ENCODE measurements at places on chromosomes 2 and 18.

DNA sequence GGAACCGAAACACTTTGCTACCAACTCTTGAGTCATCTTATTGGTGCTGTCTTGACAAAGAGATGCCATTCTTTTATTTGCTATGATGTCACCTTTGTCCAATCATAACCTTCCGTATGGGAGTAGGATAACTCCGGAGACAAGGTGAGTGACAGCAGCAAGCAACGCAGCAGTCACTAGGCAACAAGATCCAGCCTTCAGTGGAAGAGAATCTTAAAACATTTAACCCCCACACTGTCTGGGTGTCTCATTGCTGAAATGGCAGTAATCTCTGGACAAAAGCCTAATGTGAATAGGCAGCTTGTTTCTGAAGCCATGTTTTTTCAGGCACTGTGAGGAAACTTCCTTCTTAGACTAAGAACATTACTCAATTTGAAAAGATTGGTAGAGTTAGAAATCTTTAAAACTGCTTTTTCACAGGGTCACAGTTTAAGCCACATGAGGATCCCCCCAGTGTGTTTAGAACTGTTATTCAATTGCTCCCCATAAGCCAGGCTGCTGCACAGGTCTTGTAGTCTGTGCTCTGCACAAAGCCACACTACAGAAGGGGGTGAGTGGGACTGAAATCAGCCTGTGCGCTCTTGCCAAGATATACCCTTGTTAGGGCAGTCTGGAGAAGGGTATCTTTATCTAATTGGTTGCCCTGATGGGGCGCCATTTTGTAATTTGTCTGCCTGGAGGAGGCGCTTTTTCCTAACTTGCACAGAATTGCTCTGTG is 131.5 kb upstream of the STON1 start:
- H3K4me1 ChIP-seq: no peaks in the 10 kb centered on the region
- no peaks in the 10 kb centered on the region for H3K27me3 ChIP-seq
- H3K4me3 ChIP-seq: no peak overlapping the region
- DNase-seq: no peak
- H3K27ac ChIP-seq: no peak overlapping the region

DNA sequence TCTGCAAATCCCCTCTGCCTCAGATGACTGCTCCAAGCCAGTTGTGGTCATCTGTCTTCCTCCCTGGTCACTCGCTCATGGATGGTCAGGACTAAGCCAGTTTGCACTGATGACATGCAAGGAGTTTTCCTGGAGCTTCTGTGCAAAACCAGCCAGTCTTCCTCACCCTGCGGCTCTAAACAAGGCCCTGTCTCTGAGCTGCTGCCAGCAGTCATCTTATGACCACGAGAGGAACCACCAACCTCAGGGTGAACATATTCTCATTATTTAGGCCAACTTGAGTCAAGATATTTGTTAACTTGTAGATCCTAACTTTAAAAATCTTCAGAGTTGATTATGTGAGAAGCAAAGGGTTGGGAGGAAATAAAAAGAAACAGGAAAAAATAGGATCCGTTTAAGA is 119.9 kb upstream of the CAB39 start:
- no peak overlapping the region for H3K27ac ChIP-seq
- no peaks in the 10 kb centered on the region for H3K36me3 ChIP-seq
- DNase-seq: no peak
- H3K27me3 ChIP-seq: peaks cover 2% of the 10 kb centered on the region
- H3K4me1 ChIP-seq: no peaks in the 10 kb centered on the region

- H3K27me3 ChIP-seq: no peaks in the 10 kb centered on the region
- H3K4me1 ChIP-seq: peaks cover 48% of the 10 kb centered on the region
- no peak for DNase-seq
- no peak overlapping the region for H3K4me3 ChIP-seq
- H3K27ac ChIP-seq: no peak overlapping the region
Measured at GRCh38 chr2:159608723-159609308, 7.5 kb downstream of the BAZ2B start.

DNA sequence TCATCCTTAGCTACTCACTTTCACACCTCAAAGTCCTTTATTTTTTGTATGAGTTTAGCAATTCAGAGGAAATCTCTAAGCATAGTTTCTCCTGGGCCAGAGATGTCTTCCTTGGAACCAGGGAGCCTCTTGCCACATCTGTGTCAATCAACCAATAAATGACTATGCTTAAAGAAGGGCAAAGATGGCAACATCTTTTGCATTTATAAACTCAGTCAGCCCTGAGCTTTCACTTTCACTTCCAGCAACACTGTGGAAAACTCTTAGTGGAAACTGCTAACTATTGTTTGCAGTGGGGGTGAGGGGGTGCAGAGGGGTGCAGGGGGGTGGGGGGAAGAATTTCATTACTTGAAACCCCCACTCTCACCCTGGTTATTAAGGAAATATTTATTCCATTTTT is 3.4 kb downstream of the ACVR1C start:
- peaks cover 14% of the 10 kb centered on the region for H3K4me1 ChIP-seq
- no peaks in the 10 kb centered on the region for H3K27me3 ChIP-seq
- H3K27ac ChIP-seq: no peak overlapping the region
- H3K36me3 ChIP-seq: no peaks in the 10 kb centered on the region
- no peak overlapping the region for H3K4me3 ChIP-seq

DNA sequence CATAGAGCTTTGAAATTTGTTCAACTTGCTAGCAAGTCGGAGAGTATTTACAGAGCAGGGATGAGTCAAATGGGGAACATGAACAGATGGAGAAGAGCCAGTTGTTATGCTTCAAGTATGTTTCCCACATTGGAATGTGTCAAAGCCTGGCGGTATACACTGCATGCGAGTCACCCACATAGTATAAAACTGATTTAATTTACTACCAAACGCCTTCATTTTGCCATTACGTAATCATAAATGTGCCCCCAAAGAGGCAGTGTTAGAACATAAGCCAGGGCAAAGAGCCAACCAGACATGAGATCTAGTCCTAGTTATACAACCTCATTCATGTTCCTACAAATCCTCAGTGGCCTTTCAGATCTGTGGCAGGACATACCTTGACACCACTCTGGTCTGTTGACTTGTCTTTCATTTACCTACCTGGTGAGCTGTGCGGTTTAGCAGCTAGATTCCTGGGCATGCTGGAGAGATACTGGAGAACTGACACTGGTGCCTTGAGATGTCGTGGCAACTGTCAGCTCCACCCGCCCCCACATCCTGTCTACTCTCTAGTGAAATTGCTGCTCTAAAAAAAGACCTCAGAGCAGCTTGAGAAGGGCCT is 21.7 kb upstream of the NRP2 start:
- no peak for DNase-seq
- H3K27me3 ChIP-seq: no peaks in the 10 kb centered on the region
- peaks cover 46% of the 10 kb centered on the region for H3K4me1 ChIP-seq
- no peak overlapping the region for H3K4me3 ChIP-seq
- no peaks in the 10 kb centered on the region for H3K36me3 ChIP-seq

- no peak overlapping the region for H3K4me3 ChIP-seq
- no peaks in the 10 kb centered on the region for H3K27me3 ChIP-seq
- no peaks in the 10 kb centered on the region for H3K36me3 ChIP-seq
- no peaks in the 10 kb centered on the region for H3K4me1 ChIP-seq
Measured at GRCh38 chr18:54888933-54889332, 60.7 kb downstream of the RAB27B start.

DNA sequence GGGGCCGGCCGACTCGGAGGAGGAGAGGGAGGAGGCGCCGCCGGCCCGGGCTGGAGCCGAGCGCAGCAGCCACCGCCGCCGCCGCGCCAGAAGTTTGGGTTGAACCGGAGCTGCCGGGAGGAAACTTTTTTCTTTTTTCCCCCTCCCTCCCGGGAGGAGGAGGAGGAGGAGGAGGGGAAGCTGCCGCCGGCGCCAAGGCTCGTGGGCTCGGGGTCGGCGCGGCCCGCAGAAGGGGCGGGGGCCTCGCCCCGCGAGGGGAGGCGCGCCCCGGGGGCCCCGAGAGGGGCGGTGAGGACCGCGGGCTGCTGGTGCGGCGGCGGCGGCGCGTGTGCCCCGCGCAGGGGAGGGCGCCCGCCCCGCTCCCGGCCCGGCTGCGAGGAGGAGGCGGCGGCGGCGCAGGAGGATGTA is 316 bp downstream of the CRIM1 start:
- DNase-seq: no peak
- peak overlapping the region; percentile 91 for H3K27ac ChIP-seq
- no peaks in the 10 kb centered on the region for H3K27me3 ChIP-seq
- peak overlapping the region; percentile 68 for H3K4me3 ChIP-seq

DNA sequence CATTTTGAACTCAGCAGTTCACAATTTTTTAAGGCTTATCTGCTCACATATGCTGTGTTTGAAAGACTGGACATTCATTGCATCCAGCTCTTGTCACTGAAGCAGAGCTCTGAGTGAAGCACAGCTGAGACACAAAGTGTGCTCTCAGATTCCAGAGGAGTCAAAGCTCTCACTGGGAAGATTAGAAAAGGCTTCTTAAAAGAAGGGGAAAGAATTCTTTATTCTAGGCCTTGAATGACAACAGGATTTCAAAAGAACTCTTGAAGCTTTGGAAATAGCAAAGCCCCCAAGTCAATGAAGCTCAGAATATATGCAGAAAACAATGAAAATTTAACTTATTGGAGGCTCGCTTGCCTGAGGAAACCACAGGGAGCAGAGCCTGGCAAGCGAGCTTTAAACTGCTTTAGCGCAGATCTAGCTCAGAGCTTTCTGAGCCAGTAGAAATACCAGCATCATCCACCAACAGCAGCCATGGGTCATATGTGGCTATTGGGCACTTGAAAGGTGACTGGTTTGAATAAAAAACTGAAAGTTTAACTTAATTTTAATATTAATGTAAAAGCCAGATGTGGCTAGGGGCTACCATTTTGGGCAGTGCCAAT is 369.7 kb downstream of the OSR1 start:
- no peak for DNase-seq
- no peak overlapping the region for H3K27ac ChIP-seq
- H3K27me3 ChIP-seq: no peaks in the 10 kb centered on the region
- H3K4me3 ChIP-seq: no peak overlapping the region
- H3K36me3 ChIP-seq: no peaks in the 10 kb centered on the region

DNA sequence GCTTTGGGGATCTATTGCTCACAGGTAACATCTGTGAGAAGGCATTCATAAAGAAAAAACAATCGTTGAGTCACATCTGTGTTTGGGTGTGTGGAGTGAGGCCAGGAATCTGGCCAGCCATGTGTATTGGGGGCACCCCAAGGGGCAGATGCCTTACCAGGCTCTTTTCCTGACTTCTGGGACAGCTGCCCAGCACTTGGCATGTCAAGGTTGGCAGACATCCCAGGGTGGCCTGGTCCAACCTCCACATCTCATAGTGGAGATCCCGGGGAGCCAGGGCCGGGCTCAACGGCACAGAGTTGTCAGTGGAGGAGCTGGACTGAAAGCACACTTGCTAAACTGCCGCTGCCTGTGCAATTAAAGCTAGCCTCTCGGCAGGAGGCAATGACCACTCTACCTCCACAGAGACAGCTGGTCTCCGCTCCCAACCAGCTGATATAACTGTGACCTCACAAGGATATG is 75.3 kb upstream of the MGAT4A start:
- no peak overlapping the region for H3K27ac ChIP-seq
- H3K27me3 ChIP-seq: no peaks in the 10 kb centered on the region
- no peak for DNase-seq
- H3K4me1 ChIP-seq: peaks cover 12% of the 10 kb centered on the region
- H3K4me3 ChIP-seq: no peak overlapping the region
- no peaks in the 10 kb centered on the region for H3K36me3 ChIP-seq

GRCh38 chr2:154425994-154426393 is 272.5 kb upstream of the KCNJ3 start:
- no peaks in the 10 kb centered on the region for H3K36me3 ChIP-seq
- H3K4me3 ChIP-seq: no peak overlapping the region
- no peak for DNase-seq
- no peaks in the 10 kb centered on the region for H3K27me3 ChIP-seq
- H3K4me1 ChIP-seq: no peaks in the 10 kb centered on the region

DNA sequence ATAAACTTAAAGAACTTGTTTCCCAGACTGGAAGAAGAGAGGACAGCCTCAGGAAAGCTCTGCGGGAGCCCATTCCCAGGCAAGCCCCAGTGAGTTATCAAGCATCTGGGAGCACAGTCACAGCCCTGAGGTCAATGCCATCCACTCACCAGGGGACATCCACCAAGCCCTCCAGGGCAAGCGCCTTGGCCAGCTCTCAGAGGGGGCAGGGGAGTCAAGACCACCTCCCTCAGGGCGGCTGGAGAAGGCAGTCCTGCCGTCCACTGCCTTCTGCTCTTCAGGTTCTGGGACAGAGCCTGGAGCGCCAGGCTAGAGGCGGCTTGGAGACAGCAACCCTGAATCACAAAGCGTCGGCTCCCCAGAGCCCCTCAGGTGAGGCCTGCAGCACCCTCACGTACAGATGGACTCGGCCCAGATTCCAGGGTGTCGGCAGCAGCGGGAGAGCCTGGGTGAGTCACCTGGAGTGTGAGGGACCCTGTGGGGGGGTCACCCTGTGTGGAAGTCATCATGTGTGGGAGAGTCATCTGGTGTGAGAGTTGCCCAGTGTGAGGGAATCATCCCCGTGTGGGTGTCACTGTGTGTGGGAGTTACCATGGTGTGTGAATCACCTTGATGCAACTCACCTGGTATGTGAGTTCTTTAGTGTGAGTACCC is 100.9 kb upstream of the TEX51 start:
- H3K27ac ChIP-seq: no peak overlapping the region
- H3K36me3 ChIP-seq: no peaks in the 10 kb centered on the region
- peak; percentile 70 for DNase-seq
- no peak overlapping the region for H3K4me3 ChIP-seq
- H3K4me1 ChIP-seq: no peaks in the 10 kb centered on the region

GRCh38 chr2:127172306-127172705 is 47.8 kb downstream of the CYP27C1 start:
- H3K27ac ChIP-seq: no peak overlapping the region
- H3K27me3 ChIP-seq: no peaks in the 10 kb centered on the region
- DNase-seq: no peak
- H3K4me1 ChIP-seq: peaks cover 47% of the 10 kb centered on the region

GRCh38 chr2:99442837-99443236 is 47.0 kb downstream of the REV1 start:
- no peak overlapping the region for H3K27ac ChIP-seq
- peaks cover 25% of the 10 kb centered on the region for H3K36me3 ChIP-seq
- H3K4me3 ChIP-seq: no peak overlapping the region
- no peaks in the 10 kb centered on the region for H3K27me3 ChIP-seq

DNA sequence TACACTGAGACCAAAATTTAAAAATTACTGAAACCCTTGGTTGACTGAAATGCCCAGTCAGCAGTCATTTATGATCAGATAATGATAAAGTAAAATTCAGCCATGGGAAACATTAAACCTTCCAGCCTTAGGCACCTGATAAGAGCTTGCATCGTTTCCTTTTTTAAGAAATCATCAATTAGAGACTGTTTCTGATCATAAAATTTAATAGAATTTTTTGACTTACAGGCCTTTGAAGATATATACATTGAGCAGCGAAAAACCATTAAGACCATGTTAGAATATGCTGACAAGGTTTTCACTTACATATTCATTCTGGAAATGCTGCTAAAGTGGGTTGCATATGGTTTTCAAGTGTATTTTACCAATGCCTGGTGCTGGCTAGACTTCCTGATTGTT is 99.6 kb upstream of the CSRNP3 start:
- no peak for DNase-seq
- peaks cover 4% of the 10 kb centered on the region for H3K4me1 ChIP-seq
- H3K36me3 ChIP-seq: no peaks in the 10 kb centered on the region
- no peak overlapping the region for H3K4me3 ChIP-seq
- H3K27me3 ChIP-seq: no peaks in the 10 kb centered on the region

- peaks cover 4% of the 10 kb centered on the region for H3K36me3 ChIP-seq
- no peaks in the 10 kb centered on the region for H3K27me3 ChIP-seq
- H3K4me3 ChIP-seq: peak overlapping the region; percentile 84
- no peak for DNase-seq
- peak overlapping the region; percentile 99 for H3K27ac ChIP-seq
Measured at GRCh38 chr2:84969511-84970209, 1.3 kb upstream of the KCMF1 start.
